ENCODE measurements at places on chromosomes 4 and X.

DNA sequence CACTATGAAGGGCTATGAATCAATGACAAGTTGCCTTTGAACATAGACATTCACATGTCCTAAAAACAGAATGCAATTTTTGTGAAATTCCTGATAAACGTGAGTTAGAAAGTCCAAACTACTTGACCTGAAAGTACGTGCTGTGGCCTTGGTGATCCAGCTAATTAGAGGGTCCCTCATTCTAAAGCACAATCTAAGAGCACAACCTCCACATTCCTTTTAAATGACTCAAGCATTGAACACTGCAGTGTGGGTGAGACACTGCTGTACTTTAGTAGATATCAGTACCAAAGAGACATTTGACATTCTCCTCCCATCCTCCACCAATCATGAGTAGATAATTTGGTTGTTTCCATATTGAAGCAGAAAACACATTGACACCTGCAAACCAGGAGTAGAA lies 73.5 kb downstream of the FAM47B start:
- DNase-seq: no peak

DNA sequence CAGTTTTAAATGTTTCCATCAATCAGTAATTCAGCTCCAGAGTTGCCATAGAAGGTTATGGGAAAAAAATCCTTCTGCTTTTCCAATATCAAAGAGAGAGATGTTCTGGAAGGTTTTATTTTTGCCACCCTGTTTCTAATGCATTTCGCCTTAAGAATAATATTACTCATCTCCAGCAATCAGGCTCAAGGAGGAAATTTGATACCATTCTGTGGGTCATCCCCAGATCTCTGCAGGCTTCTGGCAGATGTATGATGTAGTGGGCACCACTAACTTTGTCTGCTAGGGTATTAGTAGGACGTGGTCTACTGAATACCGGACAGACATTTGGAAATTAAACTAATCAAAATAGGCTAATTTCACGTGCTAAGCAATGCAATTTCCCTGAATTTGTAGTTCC lies 645.4 kb upstream of the TENM3 start:
- no peak for DNase-seq

DNA sequence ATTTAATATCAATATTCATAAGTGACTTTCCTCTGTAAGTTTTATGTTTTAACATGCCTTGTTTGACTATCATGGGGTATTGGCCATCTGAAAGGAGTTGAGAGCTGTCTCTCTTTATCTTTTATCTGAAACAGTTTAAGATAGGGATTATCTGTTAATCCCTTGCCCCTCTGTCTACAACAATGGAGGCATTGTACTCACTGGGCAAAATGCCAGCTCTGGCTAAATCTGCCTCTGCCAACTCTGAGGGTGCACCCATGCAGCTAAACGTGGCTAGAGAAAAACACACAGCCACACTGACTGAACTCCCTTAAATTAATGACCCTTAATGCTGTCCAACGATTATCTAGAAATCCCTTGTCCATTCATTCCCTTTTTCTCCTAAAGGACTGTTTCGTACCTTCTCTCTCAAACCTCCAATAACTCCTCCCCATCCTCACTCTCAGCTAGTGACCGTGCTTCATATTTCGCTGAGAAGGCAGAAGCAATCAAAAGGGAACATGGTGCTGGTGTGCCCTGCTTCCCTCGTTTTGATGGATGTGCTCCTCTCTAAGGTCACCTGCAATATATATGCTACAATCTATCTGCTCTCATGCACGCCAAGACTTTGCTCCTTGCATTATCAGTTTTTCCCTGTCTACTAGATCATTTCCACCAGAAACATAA lies 10.3 kb downstream of the PHKA2 start:
- no peak for DNase-seq

DNA sequence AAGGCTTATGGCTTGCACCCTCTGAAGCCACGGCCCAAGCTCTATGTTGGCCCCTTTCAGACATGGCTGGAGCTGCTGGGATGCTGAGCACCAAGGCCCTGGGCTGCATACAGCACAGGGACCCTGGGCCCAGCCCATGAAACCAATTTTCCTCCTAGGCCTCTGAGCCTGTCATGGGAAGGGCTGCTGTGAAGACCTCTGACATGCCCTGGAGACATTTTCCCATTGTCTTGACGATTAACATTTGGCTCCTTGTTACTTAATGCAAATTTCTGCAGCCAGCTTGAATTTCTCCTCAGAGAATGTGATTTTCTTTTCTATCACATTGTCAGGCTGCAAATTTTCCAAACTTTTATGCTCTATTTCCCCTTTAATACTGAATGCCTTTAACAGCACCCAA lies 844.7 kb downstream of the PCDH18 start:
- no peak for DNase-seq

DNA sequence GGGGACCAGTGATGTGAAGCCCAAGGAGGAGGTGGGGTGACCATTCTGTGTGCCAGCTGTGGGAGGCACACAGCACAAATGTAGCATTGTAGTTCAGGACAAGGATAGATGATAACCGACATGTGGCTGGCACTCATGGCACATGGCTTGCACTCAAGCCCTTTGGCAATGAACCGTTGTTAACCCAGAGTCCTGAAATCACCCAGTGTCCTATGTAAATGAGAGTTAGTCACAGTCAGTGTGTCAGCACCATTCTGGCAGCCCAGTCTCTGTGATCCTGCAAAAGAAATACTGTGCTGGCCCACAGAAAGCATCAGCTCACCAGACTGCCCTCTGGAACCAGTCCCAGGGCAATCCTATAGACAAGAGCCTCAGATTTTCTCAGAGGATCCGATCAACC lies 339.3 kb downstream of the MID1IP1 start:
- DNase-seq: no peak

DNA sequence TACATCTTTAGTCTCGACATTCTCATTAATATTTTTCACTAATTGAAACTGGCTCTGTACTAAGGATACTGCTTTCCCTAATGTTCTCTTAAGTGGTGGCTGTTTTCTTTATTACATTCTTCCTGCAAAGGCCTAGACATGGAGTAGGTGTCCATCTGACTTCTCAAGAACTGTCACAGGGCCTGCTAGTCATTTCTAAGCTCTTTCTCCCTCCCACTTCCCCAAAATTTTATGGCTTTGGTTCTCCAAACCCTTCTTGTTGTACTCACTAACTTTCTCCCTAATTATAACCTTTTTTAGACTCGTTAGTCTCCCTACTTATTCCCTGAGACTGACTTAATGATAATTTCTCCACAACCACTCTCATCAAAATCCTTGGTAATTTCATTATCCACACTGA lies 133.3 kb downstream of the SPOCK3 start:
- no peak for DNase-seq

DNA sequence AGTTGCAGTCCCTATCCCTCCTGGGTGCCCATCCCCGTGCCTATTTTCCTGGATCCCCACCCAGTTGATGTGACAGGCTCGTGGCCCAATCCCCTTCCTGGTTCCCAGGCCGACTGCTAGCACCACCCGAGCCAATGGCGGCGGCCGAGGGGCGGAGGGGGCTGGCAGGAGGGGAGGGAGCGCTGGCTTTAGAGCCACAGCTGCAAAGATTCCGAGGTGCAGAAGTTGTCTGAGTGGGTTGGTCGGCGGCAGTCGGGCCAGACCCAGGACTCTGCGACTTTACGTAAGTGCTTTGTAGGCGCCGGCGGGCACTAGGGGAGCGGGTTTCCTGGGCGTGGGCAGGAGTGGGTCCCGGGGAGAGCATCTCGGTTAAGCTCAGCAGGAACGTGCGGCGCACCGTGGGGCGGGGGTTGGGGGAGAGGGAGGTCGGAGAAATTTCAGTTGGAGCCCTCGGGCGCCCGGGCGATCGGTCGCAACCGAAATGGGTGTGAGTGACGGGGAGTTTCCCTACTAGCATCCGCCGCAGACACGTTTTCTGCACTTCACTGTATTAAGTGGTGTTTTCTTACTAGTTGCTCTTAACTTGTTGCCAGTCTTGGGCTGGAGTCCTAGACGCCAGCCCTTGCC lies at the start of gene PLS3:
TSS of gene PLS3 (plus strand) at position 197 of the 627 bp plus-strand sequence. CDS start 49,077 bp downstream, outside the sequence.
- peak; percentile 2 for DNase-seq

- DNase-seq: no peak
Observed at GRCh38 chr4:98098764-98099163, 44.5 kb downstream of the STPG2 start.

DNA sequence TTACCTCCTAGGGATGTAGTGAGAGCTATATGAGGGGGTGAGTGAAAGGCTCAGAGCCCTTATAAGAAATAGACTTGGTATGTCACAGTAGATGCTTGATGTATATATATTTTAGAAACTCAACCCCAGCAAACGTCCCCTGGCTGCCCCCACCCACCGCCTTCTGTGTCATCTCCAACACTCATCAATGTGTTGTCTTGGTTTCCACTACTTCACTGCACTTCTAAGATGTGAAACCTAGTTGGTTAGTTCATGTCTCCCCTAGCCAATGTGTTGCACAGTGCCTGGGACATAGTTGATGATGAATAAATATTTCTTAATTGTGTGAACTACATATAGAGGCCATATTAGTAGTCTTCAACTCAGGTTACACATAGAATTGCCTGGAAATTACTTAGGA lies 4.4 kb downstream of the FGFBP2 start:
- DNase-seq: no peak

GRCh38 chr4:138734746-138735145 lies 280.8 kb upstream of the NOCT start:
- no peak for DNase-seq

- DNase-seq: no peak
Observed at GRCh38 chr4:6582889-6583490, 8.0 kb downstream of the MAN2B2 start.

DNA sequence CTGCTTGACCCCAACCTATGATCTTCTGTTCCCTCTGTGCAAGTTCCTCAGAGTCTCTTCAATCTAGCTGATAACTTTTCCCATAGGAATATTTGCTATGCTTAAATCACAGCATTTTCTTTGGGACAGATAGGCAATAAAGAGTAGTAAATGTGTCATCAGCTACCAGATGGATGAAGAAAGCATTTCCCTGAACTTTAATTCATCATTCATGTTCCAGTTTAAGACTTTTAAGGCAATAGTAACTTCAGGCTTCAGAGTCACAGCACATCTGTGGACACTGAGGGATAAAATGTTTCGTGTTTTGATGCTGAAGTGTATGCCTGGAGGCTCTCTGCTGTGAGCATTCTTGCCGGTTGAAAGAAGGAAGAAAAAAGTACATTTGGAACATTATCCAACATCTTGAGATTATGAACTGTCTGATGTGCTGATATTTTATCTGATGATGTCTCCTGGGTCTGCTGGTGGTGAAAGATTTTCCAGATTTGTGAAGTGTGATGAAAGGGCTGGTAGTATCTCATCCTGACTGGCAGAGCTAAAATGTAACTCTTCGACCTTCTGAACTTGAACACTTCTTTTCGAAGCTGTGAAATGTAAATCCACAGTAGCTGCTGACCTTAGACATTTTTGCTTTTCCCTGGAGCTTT lies 133.7 kb downstream of the DCLK2 start:
- DNase-seq: no peak

All from stimulated activated CD4-positive, alpha-beta T cell treated with anti-CD3 and anti-CD28 coated beads, TNF-alpha, amount 100 ng/mL, for 48 hours (primary cell).